ENCODE measurements at places on chromosomes 7 and 10.

DNA sequence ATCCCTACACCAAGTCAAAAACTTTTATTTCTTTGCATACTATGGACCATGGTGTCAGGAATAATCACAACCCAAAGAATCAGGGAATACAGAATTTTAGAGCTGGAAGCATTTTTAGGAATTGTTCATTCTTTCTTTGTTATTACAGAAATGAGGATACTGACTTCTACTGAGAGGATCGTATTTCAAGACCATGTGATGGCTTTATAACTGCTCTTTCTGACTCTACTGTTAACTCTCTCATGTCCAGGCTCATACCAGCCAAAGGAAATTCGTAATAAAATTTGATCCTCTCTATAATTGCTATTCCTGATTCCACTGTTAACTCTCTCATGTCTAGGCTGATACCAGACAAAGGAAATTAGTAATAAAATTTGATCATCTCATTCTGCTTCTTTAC lies 1050.9 kb upstream of the C7orf33 start:
- DNase-seq = no peak

DNA sequence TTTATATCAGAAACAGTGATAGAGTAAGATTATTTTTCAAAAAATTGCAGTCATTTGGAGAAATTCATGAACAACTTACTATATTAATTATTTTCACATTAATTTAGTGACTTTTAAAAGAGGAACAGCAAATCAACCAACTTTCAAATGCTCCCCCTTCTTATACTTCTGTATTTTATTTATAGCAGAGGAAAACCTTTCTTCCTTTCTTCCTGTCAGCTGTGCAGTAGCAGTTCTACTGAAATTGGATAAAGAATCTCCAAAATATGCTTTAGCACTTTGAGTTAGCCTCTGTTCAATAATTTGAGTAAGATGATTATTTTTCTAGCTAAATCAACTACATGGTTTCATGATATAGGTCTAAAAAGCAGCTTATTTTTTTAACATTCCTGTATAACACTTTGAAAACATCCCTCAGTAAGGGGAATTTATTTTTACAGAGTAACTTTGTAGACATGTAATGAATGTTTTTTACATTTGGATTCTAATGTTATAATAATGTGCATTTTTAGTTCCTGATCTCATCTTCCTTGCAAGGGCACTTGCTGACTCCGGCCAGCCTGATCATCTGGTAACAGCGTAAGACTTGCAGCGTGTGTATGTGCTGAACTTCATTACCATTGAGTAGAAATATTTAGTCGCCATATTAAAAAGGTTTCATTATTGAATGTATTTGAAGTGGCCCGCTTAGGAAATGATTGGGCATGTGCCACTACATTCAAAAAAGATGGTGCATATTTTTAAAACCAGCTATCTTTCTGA lies 158.3 kb upstream of the HDAC9 start:
- no peak for DNase-seq

DNA sequence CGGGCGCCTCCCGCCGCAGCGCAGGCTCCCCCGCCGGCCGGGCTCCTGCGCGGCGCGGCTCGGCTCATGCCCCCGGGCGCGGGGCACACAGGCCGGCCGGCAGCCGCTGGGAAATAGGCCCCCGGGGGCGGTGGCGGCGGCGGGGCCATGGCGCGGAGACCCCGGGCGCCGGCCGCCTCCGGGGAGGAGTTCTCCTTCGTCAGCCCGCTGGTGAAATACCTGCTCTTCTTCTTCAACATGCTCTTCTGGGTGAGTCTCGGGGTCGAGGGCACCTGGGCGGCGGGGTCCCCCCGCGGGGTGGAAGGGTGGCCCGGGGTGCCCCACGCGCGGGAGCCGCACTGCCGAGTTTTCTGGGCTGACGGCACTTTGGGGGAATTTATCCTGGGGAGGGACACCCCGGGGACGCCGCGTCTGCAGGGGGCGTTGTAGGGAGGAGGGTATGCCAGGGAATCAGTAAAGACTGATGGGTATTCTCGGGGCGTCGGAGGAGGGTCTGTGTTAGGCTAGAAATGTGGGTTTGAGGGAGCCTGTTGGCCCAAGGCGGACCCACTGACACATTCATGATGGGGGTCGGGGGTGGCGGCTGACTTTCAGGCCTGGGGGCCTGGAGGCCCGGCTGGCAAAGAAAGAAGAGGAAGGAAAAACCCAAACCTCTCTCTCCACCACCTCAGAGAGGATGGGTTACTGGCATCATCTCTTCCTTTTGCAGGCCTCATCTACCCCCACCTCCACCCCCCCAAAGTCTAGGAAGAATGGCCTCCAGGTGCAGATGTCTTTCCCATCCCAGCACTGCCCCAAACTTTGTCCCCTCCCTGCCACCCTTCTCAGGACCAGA lies 544 bp downstream of the TSPAN33 start:
- no peak for DNase-seq

- DNase-seq = peak; percentile 54
Measured at GRCh38 chr10:69883310-69884023, 81.8 kb downstream of the COL13A1 start.

GRCh38 chr7:143126146-143126545 lies 5.7 kb upstream of the PIP start:
- no peak for DNase-seq

- DNase-seq = no peak
Measured at GRCh38 chr7:104978460-104978859, 35.5 kb upstream of the KMT2E start.

- peak; percentile 79 for DNase-seq
Measured at GRCh38 chr7:101164071-101164840, 1.1 kb downstream of the VGF start.

GRCh38 chr7:157813741-157814661 lies 477.2 kb downstream of the DNAJB6 start:
- DNase-seq = no peak

DNA sequence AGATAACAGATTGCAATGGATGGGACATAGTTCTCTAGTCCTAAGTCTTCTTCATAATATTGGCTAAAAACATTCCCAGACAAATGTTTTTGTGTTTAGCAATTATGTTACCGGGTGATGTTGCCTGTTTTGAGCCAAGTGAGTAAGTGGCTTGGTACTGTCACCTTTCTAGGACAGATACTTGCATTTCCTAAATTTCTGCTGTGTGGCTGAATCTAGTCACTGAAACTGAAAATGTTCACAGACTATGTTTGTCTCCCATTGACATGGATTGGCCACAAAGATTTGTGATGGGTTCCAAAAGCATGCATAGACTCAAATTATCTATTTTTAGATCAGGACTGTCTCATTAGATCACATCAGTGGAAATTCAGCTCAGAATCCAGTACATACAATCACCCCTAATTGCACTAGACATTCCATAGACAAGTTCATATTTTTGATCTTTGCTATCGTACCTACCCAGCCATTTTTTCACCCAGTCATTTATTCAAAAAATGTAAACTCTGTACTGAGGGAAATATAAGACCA lies 1222.1 kb upstream of the AUTS2 start:
- no peak for DNase-seq

GRCh38 chr10:24153537-24153936 lies 55.4 kb upstream of the KIAA1217 start:
- DNase-seq = no peak

GRCh38 chr10:69845574-69846292 lies 44.0 kb downstream of the COL13A1 start:
- peak; percentile 32 for DNase-seq

DNA sequence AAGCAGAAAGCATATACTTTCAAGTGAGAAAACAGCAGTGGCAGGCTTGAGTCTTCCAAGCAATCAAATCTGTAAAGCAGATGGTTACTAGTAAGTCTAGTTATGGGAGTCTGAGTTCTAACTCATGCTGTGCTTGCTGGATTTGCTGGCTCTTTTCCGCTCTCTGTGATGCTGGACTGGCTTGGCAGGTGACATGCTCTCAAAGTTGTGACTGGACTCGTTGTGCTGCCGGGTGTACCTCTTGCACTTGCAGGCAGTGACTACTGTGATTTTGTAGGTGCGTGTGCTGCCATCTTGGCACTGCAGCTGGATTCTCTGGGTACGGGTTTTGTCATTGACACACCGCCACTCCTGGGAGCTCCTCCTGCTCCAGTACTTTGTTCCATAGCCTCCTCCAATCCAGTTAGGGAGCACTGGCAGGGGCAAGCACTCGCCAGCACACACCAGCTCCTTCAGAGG lies 3.1 kb downstream of the SOSTDC1 start:
- no peak for DNase-seq

GRCh38 chr10:110681023-110681681 lies 37.0 kb downstream of the RBM20 start:
- DNase-seq = no peak

- DNase-seq = no peak
Measured at GRCh38 chr10:103749779-103750178, 105.6 kb downstream of the SH3PXD2A start.

GRCh38 chr10:1190791-1191490 lies 134.8 kb downstream of the WDR37 start:
- no peak for DNase-seq

DNA sequence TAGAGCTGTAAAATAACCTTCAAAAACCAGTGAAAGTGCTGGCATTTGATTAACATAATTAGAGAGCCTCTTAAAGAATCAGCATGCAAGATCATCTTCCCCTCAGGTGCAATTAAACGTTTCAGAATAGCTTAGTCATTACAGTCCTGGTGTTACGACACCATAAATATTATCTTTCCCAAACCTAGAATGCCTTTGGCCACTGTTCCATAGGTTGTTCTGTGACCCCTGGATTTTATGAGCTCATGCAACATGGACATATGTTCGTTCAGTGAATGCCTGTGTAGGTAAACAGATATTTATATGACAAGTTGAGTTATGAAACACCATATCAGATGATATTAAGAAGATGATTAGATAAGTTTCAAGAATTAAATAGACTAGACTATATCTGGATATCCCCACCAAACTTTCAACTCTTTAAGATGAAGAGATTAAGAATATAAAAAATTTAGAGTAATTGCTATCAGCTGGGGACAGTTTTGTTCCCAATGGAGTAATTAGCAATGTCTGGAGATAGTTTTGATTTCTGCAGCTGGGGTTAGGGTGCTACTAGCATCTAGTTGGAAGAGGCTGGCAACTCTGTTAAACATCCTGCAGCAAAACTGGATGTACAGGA lies 263.5 kb upstream of the DKK1 start:
- DNase-seq = no peak

GRCh38 chr10:118557946-118558345 lies 37.5 kb downstream of the PRLHR start:
- no peak for DNase-seq

DNA sequence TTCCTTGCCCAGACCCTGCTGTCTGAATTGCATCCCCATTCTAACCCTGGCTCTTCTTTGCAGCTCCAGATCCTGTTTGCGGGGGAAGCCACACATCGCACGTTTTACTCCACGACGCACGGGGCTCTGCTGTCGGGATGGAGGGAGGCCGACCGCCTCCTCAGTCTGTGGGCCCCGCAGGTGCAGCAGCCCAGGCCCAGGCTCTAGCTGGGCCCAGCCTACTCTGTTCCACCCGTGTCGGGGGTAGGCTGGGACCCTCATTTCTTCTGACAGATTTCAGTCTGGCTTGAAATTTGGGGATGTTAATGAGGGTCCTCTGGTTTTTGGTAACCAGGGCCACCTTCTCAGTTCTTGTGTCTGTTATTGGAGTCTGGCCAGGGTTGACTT lies 2.7 kb upstream of the MTG1 start:
- DNase-seq = no peak

DNA sequence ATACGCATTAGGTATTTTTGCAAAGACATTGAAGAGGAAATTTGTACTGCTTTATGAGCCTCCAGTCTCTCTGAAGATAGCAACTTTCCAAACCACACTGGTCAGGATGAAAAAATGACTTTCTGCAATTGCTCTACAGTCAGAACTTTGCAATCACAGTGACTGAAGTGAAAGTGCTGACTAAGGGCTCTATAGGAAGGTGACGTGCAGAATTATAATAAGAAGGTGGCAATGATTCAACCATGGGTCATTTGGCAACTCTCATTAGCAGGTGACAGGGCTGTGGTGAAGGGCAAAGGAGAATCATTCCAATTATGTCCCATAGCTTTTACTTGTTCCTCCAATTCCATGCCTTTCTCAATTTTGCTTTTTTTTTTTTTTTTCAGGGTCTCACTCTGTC lies 311.0 kb downstream of the ANKRD30A start:
- DNase-seq = no peak

GRCh38 chr7:67738145-67738544 lies 741.5 kb downstream of the TYW1 start:
- no peak for DNase-seq

DNA sequence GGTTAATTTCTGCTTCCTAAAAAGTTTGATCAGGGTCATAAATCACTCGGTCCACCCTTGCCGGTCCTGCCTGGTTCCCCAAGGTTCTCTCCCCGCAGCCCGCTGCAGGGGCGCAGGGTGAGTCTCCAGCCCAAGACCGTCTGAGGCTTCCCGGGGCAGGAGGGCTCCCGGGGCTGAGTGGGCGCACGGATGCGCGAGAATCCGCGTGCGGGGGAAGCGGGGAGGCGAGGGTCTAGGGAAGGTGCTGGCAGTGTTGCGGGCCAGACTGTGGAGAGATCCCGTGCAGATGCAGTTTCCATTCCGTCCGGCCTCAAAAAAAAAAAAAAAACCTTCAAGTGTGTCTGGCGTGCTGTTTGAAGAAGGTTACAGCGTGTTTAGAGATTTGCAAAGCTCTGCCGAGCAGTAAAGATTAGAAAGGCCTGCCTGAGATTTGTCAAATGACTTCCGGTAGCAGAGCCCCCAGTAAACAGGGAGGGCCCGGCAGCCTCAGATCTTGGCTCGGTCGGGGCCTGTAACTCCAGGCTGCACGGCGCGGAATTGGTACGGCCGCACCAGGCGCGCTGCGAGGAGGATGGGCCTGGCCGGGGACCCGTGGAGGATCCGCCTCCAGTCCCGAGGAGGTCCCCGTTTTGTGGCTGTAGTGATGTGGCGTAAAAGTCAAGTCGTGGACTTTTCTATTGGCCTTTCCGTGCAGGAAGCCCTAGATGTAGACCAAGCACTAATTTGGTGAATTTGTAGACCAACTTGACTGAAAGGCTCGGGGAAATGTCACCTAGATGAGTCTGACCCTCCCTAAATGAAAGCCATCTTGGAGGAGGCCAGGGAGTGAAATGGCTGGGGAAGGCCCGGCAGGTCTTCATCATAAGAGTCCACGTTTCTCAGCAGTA lies 293.2 kb upstream of the NFE2L3 start:
- no peak for DNase-seq

GRCh38 chr7:15862781-15863165 lies 176.3 kb upstream of the MEOX2 start:
- no peak for DNase-seq

DNA sequence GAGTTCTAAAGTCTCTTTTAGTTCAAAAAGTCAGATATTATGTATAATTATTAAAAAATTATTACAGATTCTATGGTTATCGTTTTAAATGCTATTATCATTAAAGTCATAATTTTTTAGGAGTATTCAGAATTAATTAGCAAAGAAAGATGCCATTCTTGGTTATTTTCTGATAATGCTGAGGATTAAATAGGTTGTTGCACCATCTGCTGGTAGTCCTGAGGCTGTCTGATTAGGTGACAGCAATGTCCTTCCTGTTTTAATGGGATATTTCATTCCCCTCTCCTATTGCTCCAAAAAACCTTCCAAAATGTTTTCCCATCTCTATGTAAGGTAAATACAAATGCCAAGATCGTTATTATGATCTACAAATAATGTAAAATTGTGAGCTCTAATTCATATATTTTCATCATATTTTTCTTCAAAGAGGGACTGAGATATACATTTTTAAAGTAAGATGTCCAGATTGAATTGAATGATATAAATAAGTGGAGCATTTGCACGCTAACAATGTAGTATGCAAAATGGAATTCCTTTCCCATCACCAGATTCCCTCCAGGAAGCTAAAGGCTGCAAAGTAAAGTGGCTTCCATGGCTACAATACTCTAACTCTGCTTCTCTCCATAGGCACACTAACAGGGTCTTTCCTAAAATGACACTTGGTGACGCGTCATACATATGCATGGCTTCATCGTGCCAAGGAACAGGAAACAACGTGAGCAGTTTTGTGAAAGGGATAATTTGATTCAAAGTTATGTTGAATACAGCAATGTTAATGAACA lies 58.8 kb upstream of the AKR1E2 start:
- DNase-seq = peak; percentile 46
